ENCODE measurements at places on chromosomes 7 and 10. TPM values are rescaled to one million over a fixed set of nuclear protein-coding genes. Genes with fewer than 3 reads are reported as not detected.

DNA sequence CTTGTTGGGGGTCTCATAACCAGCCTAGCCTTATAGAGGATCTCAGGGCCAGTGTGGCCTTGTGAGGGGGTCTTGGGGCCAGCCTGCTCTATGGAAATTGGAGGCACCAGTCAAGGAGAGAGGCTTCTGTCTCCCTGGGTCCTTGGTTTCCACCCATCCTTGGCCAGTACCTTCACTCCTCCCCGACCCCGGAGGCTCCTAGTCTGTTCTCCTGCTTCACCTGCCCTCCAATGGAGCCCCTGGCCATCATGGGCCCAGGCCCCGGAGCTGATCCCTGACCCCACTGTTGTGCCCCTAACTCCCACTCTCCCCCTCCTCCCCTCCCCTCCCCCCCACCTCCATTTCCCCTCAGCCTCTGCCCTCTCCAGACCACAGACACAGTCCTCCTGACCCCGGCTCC is 29.7 kb downstream of the RASGEF1A start:
- no peak overlapping the region for H3K27ac ChIP-seq
- no peak overlapping the region for H3K4me3 ChIP-seq
- no peaks in the 10 kb centered on the region for H3K4me1 ChIP-seq
- no peak for DNase-seq
- H3K36me3 ChIP-seq: no peaks in the 10 kb centered on the region

DNA sequence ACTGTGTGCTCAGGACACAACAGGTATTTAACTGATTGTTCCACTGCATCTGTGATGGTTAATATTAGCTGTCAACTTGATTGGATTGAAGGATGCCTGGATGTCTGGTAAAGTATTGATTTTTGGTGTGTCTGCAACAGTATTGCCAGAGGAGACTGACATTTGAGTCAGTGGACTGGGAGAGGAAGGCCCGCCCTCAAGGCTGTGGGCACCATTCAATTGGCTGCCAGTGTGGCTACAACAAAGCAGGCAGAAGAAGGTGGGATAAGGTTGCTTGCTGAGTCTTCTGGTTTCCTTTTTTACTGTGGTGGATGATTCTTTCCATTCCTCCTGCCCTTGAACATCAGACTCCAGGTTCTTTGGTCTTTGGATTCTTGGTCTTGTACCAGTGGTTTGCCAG is 137.1 kb upstream of the FAM13C start:
- H3K27me3 ChIP-seq: no peaks in the 10 kb centered on the region
- DNase-seq: no peak
- no peaks in the 10 kb centered on the region for H3K4me1 ChIP-seq
- H3K27ac ChIP-seq: no peak overlapping the region
- no peak overlapping the region for H3K4me3 ChIP-seq

The SLC29A4 gene
- 32.5 TPM for total RNA-seq

DNA sequence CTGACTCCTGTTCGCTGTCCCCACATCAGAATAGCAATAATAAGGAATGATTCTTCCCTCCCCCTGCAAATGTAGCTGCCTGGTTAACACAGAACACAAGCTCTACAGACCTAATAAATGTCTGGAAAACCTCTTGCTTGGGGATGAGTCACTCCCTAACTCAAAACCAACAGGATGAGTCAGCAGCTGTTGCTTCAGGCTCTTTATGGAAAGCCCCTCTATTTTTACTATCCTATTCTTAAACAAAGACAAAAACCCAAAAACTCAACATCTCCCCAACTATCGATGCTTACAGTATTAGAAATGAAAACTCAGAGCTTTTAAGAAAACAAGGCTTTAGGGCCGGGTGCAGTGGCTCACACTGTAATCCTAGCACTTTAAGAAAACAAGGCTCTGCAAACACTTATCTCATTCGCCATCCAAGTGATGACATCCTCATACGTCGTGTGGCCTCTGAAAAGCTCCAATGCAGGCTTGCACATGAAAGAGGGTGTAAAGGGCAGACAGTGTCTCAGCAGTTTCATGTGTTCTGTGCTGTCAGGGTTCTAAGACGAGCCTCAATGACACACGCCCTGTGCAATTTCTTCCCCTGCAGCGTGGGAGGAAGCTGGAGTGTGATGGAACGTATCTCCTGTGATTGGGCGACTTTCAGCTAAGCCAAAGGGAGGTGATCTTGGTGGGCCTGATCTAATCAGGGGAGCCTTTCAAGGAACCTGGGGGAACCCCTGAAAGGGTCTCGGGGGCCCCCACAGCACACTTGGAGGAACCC is 70.1 kb downstream of the AMZ1 start:
- no peaks in the 10 kb centered on the region for H3K27me3 ChIP-seq
- peaks cover 44% of the 10 kb centered on the region for H3K4me1 ChIP-seq

The GTPBP10 gene
- total RNA-seq: 20.4 TPM

- H3K36me3 ChIP-seq: peaks cover 7% of the 10 kb centered on the region
- H3K27ac ChIP-seq: no peak overlapping the region
- no peaks in the 10 kb centered on the region for H3K27me3 ChIP-seq
- peaks cover 15% of the 10 kb centered on the region for H3K4me1 ChIP-seq
These were observed 30.9 kb upstream of the ITGB8 start for GRCh38 chr7:20299647-20300312.

The NHLRC2 gene
- 58.7 TPM for total RNA-seq

Measured in neural crest cell (in vitro differentiated cells).